ENCODE measurements at places on chromosomes 2 and 18. TPM values are rescaled to one million over a fixed set of nuclear protein-coding genes. Genes with fewer than 3 reads are reported as not detected.

SATB2 gene
- total RNA-seq = 0.02 TPM

PLGLB1 gene
- total RNA-seq = 0.37 TPM

DNA sequence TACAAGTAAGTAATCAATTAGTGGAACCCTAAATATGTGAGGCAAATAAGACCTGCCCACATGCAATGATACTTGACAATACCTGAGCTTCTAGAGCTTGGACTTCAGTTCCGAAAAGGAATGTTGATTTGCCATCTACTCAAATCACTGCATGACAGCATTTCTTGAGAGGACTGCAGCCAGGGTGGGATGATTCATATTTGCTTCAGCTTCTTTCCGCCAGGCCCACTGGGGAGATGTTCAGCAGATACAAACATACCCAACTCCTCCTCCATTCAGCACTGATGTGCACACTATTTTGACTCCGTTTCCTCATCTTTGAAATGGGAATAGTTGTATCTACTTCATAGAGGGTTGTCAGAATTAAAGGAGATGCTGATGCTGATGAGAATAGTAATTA, 28.8 kb upstream of the TMEM177 start:
- no peak overlapping the region for H3K27ac ChIP-seq
- no peaks in the 10 kb centered on the region for H3K27me3 ChIP-seq
- no peaks in the 10 kb centered on the region for H3K36me3 ChIP-seq
- H3K4me3 ChIP-seq = no peak overlapping the region
- no peak for DNase-seq
- no peaks in the 10 kb centered on the region for H3K4me1 ChIP-seq

RGPD8 gene
- 12.5 TPM for total RNA-seq

DNA sequence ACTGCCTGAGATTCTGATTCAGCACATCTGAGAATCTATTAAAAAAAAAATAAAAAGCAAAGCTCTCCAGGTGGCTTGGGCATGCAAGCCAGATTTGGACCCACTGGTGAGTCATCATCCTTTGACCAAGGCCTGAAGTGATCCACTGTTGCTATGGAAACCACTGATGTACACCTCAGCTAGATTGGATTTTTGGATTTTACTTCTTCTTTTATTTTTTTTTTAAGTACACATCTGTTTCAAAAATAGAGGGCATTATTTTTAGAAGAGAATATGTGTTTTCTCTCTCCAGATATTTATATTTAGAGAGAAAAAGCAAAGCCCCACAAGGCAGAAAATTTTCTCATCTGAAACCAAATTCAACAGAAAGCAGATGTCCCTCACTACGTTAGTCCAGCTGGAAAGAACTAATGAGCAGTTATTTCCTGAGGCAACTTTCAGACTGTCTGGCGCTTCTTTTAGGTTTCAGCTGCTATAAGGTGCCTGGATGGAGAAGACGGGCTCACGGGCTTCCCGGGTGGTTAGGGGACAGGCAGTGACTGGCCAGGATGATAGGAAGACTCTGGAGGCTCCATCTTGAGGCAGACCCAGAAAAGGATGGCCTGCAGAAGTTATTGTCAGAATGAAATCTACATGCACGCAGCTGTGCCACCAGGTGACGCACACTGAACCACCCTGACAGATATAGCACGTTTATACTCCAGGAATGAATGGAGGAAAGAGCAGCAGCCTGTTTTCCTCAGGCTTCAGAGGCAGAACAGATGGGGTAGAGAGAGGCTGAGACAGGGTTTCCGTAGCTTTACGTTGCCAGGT, 50.5 kb downstream of the MRPL35 start:
- H3K4me3 ChIP-seq = no peak overlapping the region
- no peaks in the 10 kb centered on the region for H3K27me3 ChIP-seq
- no peak for DNase-seq
- no peaks in the 10 kb centered on the region for H3K36me3 ChIP-seq
- H3K27ac ChIP-seq = no peak overlapping the region

CWC22 gene
- total RNA-seq = 20.4 TPM

GRCh38 chr2:218387369-218388194, 5.5 kb downstream of the SLC11A1 start:
- no peak for DNase-seq
- H3K4me1 ChIP-seq = peaks cover 5% of the 10 kb centered on the region
- no peaks in the 10 kb centered on the region for H3K36me3 ChIP-seq
- H3K27me3 ChIP-seq = no peaks in the 10 kb centered on the region
- peak overlapping the region; percentile 38 for H3K4me3 ChIP-seq
- H3K27ac ChIP-seq = no peak overlapping the region

DNA sequence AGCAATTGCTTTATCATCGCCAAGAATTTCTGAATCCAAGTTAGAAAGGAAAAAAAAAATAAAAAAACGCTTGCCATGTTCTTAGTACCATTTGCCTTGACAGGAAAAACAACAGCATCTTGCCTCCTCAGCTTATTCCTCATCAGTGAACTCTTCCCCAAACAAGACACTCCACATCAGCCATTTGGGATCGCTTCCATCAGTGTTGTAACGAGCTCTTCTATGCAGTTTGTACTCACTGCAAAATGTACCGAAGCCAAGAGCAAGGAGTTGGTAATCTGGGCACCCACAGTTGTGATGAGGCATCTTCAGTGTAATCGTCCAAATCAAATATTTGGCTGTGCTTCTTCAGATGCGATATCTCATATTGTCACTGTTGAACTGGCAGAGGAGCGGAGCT, 503.7 kb downstream of the TMEM182 start:
- H3K36me3 ChIP-seq = no peaks in the 10 kb centered on the region
- DNase-seq = no peak
- no peak overlapping the region for H3K27ac ChIP-seq
- no peaks in the 10 kb centered on the region for H3K27me3 ChIP-seq
- H3K4me1 ChIP-seq = no peaks in the 10 kb centered on the region

GRCh38 chr2:142870526-142870925, 6.9 kb upstream of the KYNU start:
- H3K27ac ChIP-seq = no peak overlapping the region
- no peaks in the 10 kb centered on the region for H3K27me3 ChIP-seq
- no peaks in the 10 kb centered on the region for H3K4me1 ChIP-seq
- DNase-seq = no peak

C2orf66 gene
- not detected for total RNA-seq

GRCh38 chr2:218367415-218368149, 10.9 kb downstream of the CATIP start:
- no peaks in the 10 kb centered on the region for H3K27me3 ChIP-seq
- DNase-seq = peak; percentile 84
- no peak overlapping the region for H3K27ac ChIP-seq
- H3K36me3 ChIP-seq = no peaks in the 10 kb centered on the region
- peaks cover 13% of the 10 kb centered on the region for H3K4me1 ChIP-seq
- H3K4me3 ChIP-seq = peak overlapping the region; percentile 73

- H3K27me3 ChIP-seq = no peaks in the 10 kb centered on the region
- peak; percentile 80 for DNase-seq
- no peaks in the 10 kb centered on the region for H3K36me3 ChIP-seq
- no peak overlapping the region for H3K4me3 ChIP-seq
- H3K4me1 ChIP-seq = peaks cover 17% of the 10 kb centered on the region
These were observed 273.3 kb downstream of the NDUFA10 start for GRCh38 chr2:239751679-239752355.

BOK gene
- total RNA-seq = not detected

GRCh38 chr2:105396254-105397024, 2.4 kb downstream of the FHL2 start:
- H3K4me1 ChIP-seq = peaks cover 9% of the 10 kb centered on the region
- peak; percentile 66 for DNase-seq
- H3K27ac ChIP-seq = no peak overlapping the region
- H3K27me3 ChIP-seq = peaks cover 13% of the 10 kb centered on the region
- H3K36me3 ChIP-seq = no peaks in the 10 kb centered on the region
- H3K4me3 ChIP-seq = no peak overlapping the region

TMEM17 gene
- 0.21 TPM for total RNA-seq

DNA sequence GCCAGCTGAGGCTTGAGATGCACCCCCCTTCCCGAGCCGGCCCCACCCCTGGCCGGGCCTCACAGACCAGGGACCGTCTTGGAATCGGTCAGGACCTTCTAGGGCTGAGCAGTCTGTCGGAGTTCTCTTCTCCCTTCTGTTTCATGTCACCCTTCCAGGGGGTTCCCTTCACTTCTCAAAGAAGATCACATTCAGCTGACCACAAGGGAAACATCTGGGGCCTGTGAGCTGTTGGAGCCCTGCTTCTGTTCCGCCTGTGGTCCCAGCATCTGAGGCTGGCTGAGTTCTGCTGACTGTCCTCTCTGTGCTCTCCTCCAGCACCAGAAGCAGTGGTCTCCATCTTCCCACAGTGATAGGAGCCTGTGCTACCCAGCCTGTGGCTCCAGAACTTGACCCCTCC, 106.5 kb downstream of the SEPTIN10 start:
- no peaks in the 10 kb centered on the region for H3K36me3 ChIP-seq
- H3K27me3 ChIP-seq = no peaks in the 10 kb centered on the region
- no peak for DNase-seq
- H3K4me3 ChIP-seq = no peak overlapping the region
- no peak overlapping the region for H3K27ac ChIP-seq
- H3K4me1 ChIP-seq = peaks cover 3% of the 10 kb centered on the region

DNA sequence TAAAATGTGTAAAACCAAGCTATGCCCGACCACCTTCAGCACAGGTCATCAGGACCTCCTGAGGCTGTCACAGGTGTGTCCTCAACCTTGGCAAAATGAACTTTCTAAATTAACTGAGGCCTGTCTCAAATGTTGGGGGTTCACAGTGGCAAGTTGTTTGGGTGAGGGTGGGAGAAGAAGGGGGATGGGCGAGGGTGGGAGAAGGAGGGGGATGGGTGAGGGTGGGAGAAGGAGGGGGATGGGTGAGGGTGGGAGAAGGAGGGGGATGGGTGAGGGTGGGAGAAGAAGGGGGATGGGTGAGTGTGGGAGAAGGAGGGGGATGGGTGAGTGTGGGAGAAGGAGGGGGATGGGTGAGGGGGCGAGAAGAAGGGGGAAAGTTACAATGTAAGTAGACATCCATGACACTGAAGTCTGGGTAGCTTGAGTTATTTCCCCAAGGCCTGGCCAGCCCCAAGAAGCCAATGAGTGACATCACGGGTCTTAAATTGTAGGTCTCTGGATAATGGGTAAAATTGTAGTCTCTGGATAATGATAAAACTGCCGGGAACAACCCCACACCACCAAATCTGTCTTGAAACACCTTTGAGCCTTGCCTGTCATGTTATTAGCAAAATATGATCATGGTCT, 56.3 kb downstream of the TIMM21 start:
- H3K36me3 ChIP-seq = no peaks in the 10 kb centered on the region
- H3K27ac ChIP-seq = no peak overlapping the region
- no peaks in the 10 kb centered on the region for H3K27me3 ChIP-seq
- no peaks in the 10 kb centered on the region for H3K4me1 ChIP-seq
- no peak overlapping the region for H3K4me3 ChIP-seq
- DNase-seq = no peak

GRCh38 chr2:26740890-26741302, 23.2 kb upstream of the SLC35F6 start:
- no peaks in the 10 kb centered on the region for H3K36me3 ChIP-seq
- H3K27me3 ChIP-seq = no peaks in the 10 kb centered on the region
- DNase-seq = peak; percentile 12

CNTNAP5 gene
- total RNA-seq = not detected

- DNase-seq = no peak
- H3K4me3 ChIP-seq = no peak overlapping the region
- H3K27me3 ChIP-seq = no peaks in the 10 kb centered on the region
- H3K4me1 ChIP-seq = peaks cover 23% of the 10 kb centered on the region
- H3K36me3 ChIP-seq = peaks cover 39% of the 10 kb centered on the region
These were observed 68.2 kb upstream of the EML6 start for GRCh38 chr2:54655046-54655809.

- no peak overlapping the region for H3K27ac ChIP-seq
- no peak for DNase-seq
- no peaks in the 10 kb centered on the region for H3K27me3 ChIP-seq
- peaks cover 9% of the 10 kb centered on the region for H3K36me3 ChIP-seq
These were observed 75.6 kb upstream of the ITGB6 start for GRCh38 chr2:160275656-160276055.

GPR45 gene
- not detected for total RNA-seq

DNA sequence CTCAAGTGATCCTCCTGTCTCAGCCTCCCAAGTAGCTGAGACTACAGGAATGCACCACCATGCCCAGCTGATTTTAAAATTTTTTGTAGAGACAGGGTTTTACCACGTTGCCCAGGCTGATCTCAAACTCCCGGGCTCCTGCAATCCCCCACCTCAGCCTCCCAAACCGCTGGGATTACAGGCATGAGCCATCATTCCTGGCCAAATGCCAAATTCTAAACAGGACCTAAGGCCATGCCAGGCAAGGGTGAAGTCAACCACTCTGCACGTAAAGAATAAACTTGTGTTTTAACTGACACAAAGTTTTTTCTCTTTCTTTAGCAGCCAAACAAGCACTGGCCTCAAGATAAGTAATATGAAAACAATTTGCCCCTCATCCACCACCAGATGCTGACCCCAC, 37.4 kb upstream of the SATB2 start:
- H3K4me1 ChIP-seq = no peaks in the 10 kb centered on the region
- H3K36me3 ChIP-seq = no peaks in the 10 kb centered on the region
- H3K27me3 ChIP-seq = peaks cover 16% of the 10 kb centered on the region
- H3K4me3 ChIP-seq = no peak overlapping the region
- DNase-seq = no peak

DNA sequence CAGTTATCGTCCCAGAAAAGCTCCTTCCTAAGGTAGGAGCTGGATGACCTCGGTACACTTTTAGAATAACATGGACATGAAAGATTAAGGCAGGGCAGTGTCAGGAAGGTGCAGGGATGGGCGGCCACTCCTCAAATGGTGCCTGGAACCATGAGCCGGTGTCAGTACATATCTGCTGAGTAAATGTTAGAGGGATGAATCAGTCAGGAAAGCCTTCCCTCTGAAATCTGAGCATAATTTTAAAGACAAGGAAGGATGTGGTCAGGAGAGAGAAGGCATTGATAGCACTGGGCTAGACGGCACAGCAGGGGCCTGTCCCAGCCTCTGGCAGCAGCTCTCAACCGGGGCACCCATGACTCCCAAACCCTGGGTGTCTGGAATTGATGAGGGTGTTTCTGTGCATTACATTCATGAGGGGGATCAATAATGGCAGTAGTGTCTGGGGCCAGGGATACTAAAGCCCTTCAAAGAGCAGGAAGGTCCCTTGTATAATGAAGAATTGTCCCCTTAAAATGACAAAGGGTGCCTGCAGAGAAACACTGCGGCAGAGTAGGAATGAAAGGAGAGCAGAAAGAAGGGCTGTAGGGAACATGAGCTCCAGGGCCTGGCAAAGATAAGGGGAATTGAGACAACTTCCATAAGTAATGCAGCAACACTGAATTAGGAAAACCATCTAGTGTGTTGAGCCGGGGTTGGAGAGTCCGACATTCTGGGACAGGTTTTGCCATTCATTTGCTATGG, 162.3 kb upstream of the REV1 start:
- no peaks in the 10 kb centered on the region for H3K27me3 ChIP-seq
- no peak overlapping the region for H3K27ac ChIP-seq
- H3K4me3 ChIP-seq = no peak overlapping the region
- no peak for DNase-seq

DNA sequence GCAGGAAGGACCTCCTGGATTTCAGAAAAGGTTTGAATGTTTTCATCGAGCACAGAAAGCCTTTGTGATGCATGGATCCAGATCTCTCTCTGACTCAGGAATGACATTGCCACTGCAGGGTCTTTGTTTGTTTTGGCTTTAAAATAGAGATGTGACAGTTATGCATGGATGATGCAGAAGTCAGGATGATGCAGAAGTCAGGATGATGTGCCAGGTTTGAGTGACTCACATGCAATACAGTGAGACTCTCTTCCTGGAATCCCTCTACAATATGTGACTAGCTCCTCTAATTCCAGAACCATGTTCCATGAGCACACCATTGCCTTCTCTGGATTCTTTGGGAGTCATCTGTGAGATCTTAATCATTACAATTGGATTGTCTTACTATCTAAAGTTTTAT, 177.9 kb upstream of the RAB6C start:
- no peaks in the 10 kb centered on the region for H3K4me1 ChIP-seq
- H3K27me3 ChIP-seq = no peaks in the 10 kb centered on the region
- H3K27ac ChIP-seq = no peak overlapping the region
- no peaks in the 10 kb centered on the region for H3K36me3 ChIP-seq
- DNase-seq = no peak

IL36A gene
- not detected for total RNA-seq

Data from activated naive CD4-positive, alpha-beta T cell treated with anti-CD3 and anti-CD28 coated beads for 36 hours (primary cell).